ENCODE measurements at places on chromosomes 13 and 19.

- DNase-seq = no peak
These were observed 11.2 kb upstream of the ATG4D start for GRCh38 chr19:10532457-10532856.

- no peak for DNase-seq
These were observed 988.6 kb downstream of the PCDH17 start for GRCh38 chr13:58620176-58620575.

- no peak for DNase-seq
These were observed 20.3 kb downstream of the LYL1 start for GRCh38 chr19:13082192-13083007.

- no peak for DNase-seq
These were observed 51.3 kb downstream of the CELF5 start for GRCh38 chr19:3275583-3276340.
